ENCODE measurements at places on chromosomes 4 and X.

- no peak for DNase-seq
Observed at GRCh38 chrX:95071052-95071451, 1397.0 kb downstream of the FAM133A start.

DNA sequence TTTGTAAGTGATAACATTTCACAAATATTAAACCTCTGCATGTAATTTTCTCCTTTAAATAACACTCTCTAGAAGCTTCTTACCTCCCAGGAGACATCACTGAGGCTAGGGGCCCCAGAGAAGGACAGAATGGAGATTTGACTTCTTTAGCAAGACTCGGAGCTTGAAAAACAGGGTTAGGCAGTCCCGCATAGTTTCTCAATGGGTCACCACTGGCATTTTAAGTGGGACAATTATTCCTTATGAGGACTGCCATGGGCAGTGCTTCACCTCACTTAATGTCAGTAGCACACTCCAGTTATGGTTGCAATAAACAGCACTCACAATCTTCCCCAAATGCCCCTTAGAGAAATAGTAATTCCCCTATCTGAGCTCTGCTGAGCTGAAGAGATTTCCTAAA lies 66.7 kb upstream of the NOCT start:
- DNase-seq = no peak

- DNase-seq = no peak
Observed at GRCh38 chrX:118208481-118208880, 91.9 kb upstream of the KLHL13 start.

- no peak for DNase-seq
Observed at GRCh38 chrX:40146262-40147125, 48.7 kb upstream of the BCOR start.

GRCh38 chr4:175805846-175806245 lies 6.2 kb downstream of the GPM6A start:
- DNase-seq = no peak

GRCh38 chrX:5640071-5640470 lies 588.6 kb downstream of the NLGN4X start:
- no peak for DNase-seq

DNA sequence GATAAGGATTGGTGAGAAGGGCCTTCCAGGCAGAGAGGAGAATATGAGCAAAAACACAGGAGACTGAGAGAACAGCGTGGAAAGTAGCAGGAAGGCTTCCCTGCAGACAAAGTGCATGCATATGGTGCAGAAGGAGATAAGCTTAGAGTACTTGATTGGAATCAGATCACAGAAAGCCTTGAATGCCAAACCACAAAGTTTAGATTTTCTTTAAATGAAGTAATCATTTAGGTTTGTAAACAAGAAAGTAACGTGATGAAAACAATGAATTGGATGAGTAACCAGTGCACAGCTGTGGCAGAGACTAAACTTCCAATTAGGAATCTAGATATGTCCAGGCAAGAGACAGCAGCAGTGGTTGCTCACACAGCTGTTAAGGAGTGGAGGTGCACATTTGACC lies 83.8 kb upstream of the C1QTNF7 start:
- no peak for DNase-seq

- peak; percentile 87 for DNase-seq
Observed at GRCh38 chr4:73740353-73740778, at the start of gene CXCL8. TSS of gene CXCL8 (plus strand) at chr4:73740569. CDS start at chr4:73740659, 90 bp downstream.

GRCh38 chr4:5889002-5889696 lies 3.7 kb downstream of the CRMP1 start:
- DNase-seq = no peak

DNA sequence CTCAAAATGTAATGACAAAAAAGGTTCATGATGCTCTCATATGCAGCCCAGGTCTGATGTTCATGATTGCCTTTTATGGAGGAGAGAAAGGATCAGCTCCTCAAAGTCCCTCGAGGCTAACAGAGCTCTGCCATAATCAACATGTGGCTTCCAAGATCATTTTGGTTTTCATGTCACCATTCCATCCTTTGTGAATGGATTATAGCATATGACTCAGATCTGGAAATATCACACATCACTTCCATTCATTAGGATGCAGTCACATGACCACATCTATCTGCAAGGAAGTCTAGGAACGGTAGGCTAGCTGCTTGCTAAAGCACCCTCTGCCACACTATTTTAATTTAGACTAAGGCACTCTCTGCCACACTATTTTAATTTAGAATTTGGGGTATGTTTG lies 77.6 kb downstream of the COX18 start:
- DNase-seq = no peak

- DNase-seq = no peak
Observed at GRCh38 chr4:94700298-94700697, 57.5 kb upstream of the BMPR1B start.

DNA sequence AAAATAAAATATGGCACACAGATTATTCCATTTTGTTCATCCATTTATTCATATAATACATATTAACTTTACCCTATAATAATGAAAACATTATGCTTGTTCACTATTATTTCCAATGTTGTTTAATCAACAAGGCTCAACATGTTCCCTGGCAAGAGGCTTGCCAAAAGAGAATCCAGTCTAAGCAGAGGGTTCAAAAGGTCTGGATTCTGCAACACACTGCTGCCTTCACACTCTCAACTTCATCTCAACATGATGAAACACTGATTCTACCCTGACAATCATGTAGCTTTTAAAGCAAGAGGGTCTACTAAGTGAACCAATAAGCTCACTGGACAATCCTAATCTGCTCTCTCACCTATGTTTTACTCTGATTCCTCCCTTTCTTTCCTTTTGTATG lies 101.1 kb downstream of the MID1 start:
- DNase-seq = no peak

GRCh38 chr4:70603856-70604255 lies 11.8 kb downstream of the AMBN start:
- DNase-seq = no peak

DNA sequence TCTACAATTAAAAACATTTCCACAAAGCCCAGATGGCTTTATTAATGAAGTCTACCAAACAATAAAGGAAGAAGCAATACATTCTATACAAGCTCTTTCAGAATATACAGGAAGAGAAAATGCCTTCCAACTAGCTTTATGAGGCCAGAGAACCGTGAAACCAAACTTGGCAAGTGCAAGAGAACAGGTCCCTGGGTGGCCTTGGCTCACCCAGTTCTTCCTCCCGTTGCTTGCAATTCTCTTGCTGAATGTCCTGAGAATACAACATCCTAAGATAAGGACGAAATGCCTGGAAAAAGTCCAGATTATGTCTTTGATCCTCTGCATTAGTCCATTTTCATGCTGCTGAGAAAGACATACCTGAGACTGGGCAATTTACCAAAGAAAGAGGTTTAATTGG lies 204.9 kb downstream of the MAD2L1 start:
- peak; percentile 59 for DNase-seq

DNA sequence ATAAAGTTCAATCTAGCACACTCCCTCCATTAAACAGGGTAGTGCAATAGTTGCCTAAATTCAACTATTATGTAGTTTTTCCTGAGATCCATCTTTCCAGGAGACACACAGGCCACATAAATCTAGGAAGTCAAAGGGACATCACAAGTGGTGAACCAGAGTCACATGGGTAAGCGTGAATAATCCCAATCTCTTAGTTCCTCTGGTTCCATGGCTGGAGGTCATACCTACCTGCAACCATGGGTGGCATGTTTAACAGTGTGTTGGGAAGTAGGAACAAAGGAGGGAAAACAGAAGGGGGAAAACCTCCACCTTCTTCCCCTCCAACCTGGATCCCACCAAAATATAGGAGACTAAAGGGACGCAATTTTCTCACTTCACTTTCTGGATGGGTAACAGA lies 2651.6 kb downstream of the ARAP2 start:
- no peak for DNase-seq
